ENCODE measurements at places on chromosomes 11 and 22. TPM values are rescaled to one million over a fixed set of nuclear protein-coding genes. Genes with fewer than 3 reads are reported as not detected.

Gene ACTN3
- total RNA-seq = not detected

- no peaks in the 10 kb centered on the region for H3K36me3 ChIP-seq
- no peak overlapping the region for H3K4me3 ChIP-seq
- H3K27me3 ChIP-seq = no peaks in the 10 kb centered on the region
Measured at GRCh38 chr11:77217156-77217555, 84.3 kb downstream of the GDPD4 start.

DNA sequence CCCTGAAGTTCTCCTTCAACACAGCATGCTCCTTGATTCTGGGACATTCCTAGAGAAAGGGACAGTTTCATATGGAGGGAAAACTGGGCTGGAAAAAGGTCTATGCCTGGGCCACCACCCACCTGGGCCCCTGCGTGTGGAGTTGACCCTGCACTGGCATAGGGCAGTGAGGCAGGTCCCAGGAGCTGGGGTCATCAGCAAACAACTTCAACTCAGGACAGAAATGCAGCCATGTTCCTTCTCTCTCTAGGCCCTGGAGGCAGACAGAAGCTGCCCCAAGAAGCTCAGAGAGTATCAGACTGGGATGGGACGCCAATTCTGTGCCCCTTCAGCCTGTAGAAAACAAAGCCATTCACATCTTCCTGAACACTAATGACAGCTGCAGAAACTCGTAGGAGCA, 34.9 kb downstream of the RTL6 start:
- no peak overlapping the region for H3K4me3 ChIP-seq
- H3K27me3 ChIP-seq = no peaks in the 10 kb centered on the region
- H3K4me1 ChIP-seq = no peaks in the 10 kb centered on the region
- H3K27ac ChIP-seq = no peak overlapping the region
- DNase-seq = no peak

Gene NXPE4
- not detected for total RNA-seq

Gene AIFM3
- 1.9 TPM for total RNA-seq

DNA sequence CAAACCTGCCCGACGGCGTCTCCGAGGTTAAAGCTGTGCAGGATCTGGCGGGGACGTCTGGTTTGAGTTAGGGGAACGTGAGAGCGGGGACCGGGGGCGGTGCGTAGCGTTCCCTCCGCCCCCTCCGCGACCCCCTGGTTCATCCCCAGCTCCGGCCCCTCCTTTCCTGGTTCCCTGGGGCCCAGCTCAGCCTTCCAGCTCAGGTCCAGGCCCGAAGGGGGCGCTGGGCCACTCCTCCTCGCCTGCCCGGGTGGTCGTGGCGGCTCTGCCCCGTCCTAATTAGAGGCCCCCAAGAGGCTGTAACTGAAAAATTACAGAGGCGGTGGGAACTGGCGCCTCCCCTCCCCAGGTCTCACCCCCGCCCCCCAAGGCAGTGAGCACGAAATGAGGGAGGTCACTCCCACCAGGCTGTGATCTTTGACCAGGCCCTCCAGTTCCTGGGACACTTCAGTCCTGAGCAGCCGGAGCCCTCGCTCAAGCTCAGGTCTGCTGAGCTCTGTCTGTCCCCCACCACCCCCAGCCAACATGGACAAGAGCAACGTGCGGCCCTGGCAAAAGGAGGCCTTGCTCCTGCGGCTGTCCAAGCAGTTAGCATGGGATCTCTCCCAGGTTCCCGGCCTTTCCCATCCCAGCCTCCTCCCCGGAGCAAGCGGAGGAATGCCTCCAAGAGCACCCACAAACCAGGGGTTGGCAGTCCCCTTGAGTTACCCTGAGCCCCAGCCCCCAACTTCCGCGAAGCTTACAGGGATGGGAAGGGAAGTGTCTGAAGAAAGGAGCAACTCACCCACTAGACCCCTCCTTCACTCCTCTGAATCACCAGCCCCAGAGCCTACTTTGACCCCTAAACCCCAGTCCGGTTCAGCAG, 3.3 kb downstream of the CD248 start:
- no peaks in the 10 kb centered on the region for H3K27me3 ChIP-seq
- H3K4me3 ChIP-seq = no peak overlapping the region
- H3K27ac ChIP-seq = peak overlapping the region; percentile 82
- peaks cover 16% of the 10 kb centered on the region for H3K4me1 ChIP-seq
- no peaks in the 10 kb centered on the region for H3K36me3 ChIP-seq
- no peak for DNase-seq

DNA sequence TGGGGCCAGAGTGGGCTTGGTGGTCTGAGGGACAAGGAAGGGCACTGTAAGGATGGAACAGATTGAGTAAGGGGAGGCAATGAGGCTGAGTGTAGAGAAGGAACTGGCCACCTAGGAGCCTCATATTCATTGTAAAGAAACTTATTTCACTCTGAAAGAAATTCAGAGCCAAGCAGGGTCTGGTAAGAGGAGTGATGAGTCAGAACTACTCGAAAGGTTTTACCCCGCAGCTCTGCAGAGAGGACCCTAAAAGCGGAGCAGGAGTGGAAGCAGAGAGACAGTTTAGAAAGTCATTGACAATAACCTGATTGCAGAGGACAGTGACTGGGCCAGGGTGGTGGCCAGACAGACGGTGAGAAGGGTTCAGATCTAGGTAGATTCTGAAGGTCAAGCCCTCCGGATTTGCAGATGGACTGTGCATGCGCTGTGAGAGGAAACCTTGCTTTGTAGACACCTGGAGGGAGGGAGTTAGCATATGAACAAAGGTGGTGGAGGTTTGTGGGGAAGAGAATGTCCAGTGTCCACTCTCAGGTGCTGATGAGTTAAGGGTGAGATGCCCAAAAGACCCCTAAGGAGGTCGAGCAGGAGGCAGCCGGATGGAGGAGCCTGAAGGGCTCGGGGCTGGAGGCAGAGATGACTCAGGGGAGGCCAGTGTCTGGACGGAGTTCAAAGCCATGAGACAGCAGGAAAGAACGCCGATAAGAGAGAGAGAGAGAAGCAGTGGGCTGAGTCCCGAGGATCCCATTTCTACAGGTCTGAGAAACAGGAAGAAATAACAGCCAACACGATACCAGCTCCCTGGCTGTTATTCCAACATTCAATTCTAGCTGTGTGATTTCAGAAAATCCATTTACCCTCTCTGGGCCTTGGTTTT, 546.0 kb downstream of the BRD1 start:
- no peaks in the 10 kb centered on the region for H3K36me3 ChIP-seq
- H3K4me3 ChIP-seq = no peak overlapping the region
- DNase-seq = no peak

DNA sequence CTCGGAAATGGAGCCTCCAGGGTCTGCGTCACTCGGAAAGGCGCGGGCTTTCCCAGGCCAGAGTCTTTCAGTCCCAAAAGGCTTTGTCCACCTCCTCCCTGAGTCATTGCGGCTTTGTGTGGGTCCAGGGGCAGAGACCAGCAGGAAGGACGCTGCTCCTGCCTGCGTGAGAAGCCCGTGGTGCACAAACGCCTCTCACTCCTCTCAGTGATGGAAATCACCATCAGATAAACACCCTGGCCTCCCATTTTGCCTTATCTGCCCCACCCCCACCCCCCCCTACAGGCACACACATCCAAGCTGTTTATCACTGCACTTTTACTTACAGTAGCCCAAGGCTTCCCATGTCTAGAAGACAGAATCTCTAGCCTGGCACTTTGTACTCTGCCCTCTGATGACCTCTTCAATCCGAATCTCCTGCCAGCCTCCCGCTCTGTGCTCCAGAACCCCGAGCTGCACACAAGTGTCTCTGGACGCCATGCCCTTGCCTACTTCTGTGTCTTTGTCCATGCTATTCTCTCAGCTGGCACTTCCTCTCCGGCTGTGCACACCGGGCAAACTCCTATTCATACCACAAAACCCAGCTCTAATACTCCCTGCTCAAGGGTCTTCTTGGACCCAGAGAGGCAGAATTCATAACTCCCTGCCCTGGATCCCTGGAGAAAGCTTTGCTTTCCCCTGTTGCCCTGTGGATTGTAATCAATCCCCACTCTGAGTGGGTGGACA, 954.6 kb downstream of the TBC1D22A start:
- no peaks in the 10 kb centered on the region for H3K36me3 ChIP-seq
- H3K27ac ChIP-seq = no peak overlapping the region
- H3K4me1 ChIP-seq = no peaks in the 10 kb centered on the region
- H3K27me3 ChIP-seq = peaks cover 9% of the 10 kb centered on the region

GRCh38 chr22:39530692-39531331, 1.7 kb downstream of the RPS19BP1 start:
- H3K4me3 ChIP-seq = no peak overlapping the region
- H3K36me3 ChIP-seq = no peaks in the 10 kb centered on the region
- no peaks in the 10 kb centered on the region for H3K27me3 ChIP-seq
- peak; percentile 59 for DNase-seq

Measured in adrenal gland (tissue), 19 donors.